ENCODE measurements at places on chromosomes 12 and 14. TPM values are rescaled to one million over a fixed set of nuclear protein-coding genes. Genes with fewer than 3 reads are reported as not detected.

SDSL gene
- 0.19 TPM for total RNA-seq

ZNF891 gene
- 6.0 TPM for total RNA-seq

ABCC9 gene
- total RNA-seq, result 0.09 TPM

CLEC1B gene
- total RNA-seq, result not detected

DNA sequence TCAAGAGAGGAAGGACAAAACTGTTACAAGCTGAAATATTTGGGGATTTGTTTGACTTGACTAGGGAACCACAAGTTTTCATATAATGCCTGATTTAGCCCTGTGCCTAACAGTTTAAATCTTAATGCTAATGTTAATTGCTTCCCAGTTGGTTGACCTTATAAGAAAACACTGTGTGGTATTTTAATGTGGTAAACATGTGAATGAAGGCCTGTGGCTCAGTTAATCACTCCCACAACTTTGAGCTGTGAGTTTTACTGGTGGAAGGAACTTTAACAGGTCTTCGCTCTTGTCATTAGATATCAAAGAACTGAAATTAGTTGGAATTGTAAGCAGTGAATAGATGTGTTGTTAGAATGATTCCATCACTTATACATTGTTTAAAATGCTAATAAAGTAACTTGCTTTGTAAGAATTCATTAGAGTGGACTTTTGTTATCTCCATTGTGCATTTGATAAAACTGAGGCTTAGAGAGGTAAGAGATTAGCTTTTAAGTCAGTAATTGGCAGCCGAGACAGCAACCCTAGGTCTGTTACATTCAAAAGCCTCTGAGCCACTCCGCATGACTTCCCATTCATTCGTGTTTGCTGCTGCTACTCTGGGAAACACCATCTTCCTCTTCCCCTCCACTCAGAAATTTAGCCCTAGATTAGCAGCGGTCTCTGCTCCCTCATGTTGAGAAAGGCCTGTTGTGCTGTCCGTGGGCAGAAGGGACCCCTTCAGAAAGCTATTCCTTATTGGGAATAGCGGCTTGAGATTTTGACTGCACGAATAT, 1.0 kb upstream of the TBK1 start:
- no peaks in the 10 kb centered on the region for H3K27me3 ChIP-seq
- peaks cover 12% of the 10 kb centered on the region for H3K4me1 ChIP-seq
- H3K27ac ChIP-seq, result peak overlapping the region; percentile 79
- H3K36me3 ChIP-seq, result peaks cover 7% of the 10 kb centered on the region
- peak overlapping the region; percentile 81 for H3K4me3 ChIP-seq

DNA sequence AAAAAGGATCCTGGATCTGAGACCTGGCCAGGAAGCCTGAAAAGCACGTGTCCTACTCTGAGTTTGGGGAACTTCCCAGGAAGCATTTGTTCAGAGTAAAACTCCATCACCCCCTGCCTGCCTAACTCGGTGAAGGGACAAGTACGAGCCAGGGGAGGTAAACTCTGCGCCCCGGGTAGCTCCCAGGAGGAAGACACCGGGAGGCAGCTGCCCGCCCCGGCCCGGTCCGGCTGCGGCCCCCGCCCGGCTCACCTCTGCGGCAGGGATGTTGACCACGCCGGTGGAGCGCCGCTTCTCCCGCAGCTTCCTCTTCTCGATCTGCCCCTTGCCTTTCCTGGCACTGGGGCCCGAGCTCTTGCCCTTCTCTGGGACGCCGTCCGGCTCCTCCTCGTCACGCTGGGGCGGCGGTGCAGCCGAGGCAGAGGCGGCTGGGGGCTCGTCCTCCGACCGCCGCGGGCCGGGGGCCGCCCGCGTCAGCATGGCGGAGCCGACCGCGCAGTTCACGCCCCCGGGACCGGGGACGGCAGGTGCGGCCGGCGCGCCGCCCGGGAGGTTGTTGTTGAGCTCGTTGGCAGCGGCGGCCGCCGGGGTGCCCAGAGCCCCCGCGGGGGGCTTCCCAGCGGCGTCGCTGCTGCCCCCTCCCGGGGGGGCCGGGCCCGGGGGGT, 1.2 kb downstream of the PAWR start:
- H3K27ac ChIP-seq, result no peak overlapping the region
- no peaks in the 10 kb centered on the region for H3K36me3 ChIP-seq

DNA sequence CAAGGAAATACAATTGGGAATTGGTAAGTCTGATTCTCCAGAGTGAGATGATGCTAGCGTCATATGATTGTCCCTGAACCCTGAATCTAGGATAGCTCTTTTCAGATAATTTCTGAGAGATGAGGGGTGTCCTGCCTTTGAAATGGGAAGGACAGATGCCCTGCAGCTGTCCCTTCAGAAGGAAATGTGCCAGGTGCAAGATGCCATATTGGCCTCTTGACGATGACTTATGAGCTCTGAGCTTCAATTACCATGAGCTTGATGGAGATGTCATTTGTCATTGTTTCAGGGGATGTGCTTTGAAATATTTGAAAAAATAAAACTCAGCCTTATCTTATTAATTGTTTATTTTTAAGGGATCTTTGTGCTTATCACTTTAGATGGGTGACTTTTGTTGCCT, 185.1 kb downstream of the DACT1 start:
- H3K36me3 ChIP-seq, result no peaks in the 10 kb centered on the region
- no peaks in the 10 kb centered on the region for H3K27me3 ChIP-seq
- H3K27ac ChIP-seq, result no peak overlapping the region
- H3K4me3 ChIP-seq, result no peak overlapping the region

DNA sequence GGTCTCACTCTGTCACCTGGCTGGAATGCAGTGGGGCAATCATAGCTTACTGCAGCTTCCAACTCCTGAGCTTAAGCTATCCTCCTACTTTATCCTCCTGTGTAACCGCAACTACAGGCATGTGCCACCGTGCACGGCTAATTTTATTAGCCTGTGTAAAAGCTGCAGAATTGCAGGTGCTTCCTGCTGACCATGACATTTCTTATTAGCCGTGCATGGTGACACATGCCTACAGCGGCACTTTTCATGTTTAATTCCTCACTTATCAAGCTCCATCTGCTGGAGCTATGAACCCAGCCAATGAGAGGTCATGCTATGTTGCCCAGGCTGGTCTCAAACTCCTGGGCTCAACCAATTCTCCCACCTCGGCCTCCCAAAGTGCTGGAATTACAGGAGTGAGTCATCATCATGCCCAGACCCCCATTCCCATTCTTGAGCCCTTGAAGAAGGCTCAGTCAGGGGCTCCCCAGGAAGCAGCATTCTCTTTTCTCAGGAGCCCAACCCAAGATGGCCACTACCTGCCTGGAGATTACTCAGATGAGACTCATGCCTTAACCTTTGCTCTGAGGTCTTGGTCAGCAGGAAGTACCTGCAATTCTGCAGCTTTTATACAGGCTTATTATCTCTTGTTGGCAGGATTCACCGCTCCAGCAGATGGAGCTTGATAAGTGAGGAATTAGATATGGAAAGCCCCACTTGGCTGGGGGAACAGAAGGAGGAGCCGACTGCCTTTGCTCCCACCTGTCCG, 503.2 kb downstream of the MED13L start:
- no peaks in the 10 kb centered on the region for H3K4me1 ChIP-seq
- no peak for DNase-seq
- H3K4me3 ChIP-seq, result no peak overlapping the region
- H3K36me3 ChIP-seq, result no peaks in the 10 kb centered on the region

DNA sequence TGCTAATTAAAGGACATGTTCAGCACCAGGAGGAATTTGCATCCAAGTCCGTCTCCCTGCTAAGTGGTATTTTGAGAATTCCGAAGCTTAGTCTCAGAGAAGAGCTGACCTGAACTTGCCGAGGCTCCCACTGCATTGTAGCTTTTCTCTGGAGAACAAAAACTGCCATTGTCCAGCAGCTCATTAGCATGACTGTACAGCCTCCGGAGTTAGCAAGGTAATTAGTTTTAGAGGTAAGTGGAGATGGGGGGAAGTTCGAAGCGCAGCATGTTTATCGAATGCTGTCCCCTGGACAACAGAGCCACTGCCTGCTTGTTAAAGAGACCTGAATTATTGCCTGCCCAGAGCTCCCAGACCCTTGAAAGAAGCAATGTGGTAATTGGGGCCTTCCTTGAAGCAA, 160.3 kb upstream of the PELI2 start:
- no peak overlapping the region for H3K4me3 ChIP-seq
- no peak for DNase-seq
- H3K36me3 ChIP-seq, result no peaks in the 10 kb centered on the region
- peaks cover 4% of the 10 kb centered on the region for H3K27me3 ChIP-seq
- H3K27ac ChIP-seq, result no peak overlapping the region

GRCh38 chr12:15883536-15883935, 1.3 kb downstream of the STRAP start:
- no peak for DNase-seq
- peaks cover 14% of the 10 kb centered on the region for H3K36me3 ChIP-seq
- H3K27ac ChIP-seq, result no peak overlapping the region
- H3K4me3 ChIP-seq, result peak overlapping the region; percentile 89
- H3K27me3 ChIP-seq, result no peaks in the 10 kb centered on the region

DNA sequence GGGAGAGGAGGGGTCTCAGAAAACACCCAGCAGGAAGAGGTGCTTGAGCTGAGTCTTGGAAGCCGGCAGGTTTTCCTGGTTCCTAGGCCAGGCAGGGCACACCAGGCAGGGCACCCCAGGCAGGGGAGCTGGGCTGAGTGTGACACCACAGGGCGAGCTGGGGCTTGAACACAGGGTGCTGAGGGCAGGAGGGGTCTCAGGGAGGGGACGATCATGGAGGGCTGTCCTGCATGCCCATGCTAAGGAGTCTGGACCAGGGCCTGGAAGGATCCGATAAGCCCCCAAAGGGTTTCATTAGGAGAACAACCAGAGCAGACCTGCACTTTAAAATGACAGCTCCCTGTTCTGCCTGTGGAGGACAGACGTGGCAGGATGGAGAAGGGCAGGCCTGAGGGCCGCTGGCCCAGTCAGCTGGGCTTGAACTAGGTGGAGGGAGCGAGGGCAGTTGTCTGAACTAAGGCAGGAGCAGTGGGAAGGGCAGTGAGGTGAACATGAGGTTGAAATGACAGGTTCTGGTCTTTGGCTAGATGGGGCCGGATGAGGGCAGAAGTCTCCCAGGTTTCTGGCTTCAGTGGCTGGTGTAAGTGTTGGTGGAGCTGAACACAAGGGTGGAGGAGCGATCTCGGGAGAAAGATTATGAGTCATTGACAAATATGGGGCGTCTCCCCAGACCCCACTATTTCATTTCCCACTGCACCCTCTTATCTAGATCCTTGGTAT, 171.0 kb upstream of the PZP start:
- no peak for DNase-seq
- no peak overlapping the region for H3K4me3 ChIP-seq
- H3K36me3 ChIP-seq, result no peaks in the 10 kb centered on the region
- no peaks in the 10 kb centered on the region for H3K27me3 ChIP-seq
- no peaks in the 10 kb centered on the region for H3K4me1 ChIP-seq

- no peaks in the 10 kb centered on the region for H3K27me3 ChIP-seq
- H3K4me3 ChIP-seq, result no peak overlapping the region
- H3K36me3 ChIP-seq, result no peaks in the 10 kb centered on the region
- no peak for DNase-seq
- H3K4me1 ChIP-seq, result no peaks in the 10 kb centered on the region
Observed at GRCh38 chr12:124160097-124160756, 134.7 kb upstream of the RFLNA start.

GRCh38 chr14:49861699-49862088, 9.1 kb upstream of the NEMF start:
- peak overlapping the region; percentile 73 for H3K4me3 ChIP-seq
- no peaks in the 10 kb centered on the region for H3K27me3 ChIP-seq
- peaks cover 19% of the 10 kb centered on the region for H3K4me1 ChIP-seq
- peak; percentile 74 for DNase-seq
- H3K36me3 ChIP-seq, result no peaks in the 10 kb centered on the region
